GOT3 (cell line): ENCODE measurements at places on chromosomes 12 and 14.

DNA sequence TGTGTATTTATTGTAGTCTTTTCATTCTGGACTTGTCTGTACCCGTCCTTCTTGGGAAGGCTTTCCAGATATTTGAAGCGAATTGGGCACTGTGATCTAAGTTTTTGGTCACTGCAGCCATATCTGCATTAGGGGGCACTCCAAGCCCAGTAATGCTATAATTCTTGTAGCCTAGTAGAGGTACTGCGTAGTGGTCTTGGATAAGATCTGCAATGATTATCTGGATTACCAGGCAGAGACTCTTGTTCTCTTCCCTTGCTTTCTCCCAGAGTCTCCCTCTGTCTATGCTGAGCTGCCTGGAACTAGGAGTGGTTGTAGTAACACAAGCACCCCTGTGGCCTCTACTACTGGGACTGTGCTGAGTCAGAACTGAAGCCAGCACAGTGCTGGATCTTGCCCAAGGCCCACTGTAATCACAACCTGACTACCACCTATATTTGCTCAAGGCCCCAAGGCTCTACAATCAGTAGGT is 30.0 kb downstream of the SLC38A2 start:
- DNase-seq = no peak

GRCh38 chr12:108753976-108754375 is 22.7 kb upstream of the CORO1C start:
- no peak for DNase-seq

- DNase-seq = no peak
Measured at GRCh38 chr14:32786886-32787285, 151.8 kb upstream of the NPAS3 start.

- no peak for DNase-seq
Measured at GRCh38 chr12:131058700-131059099, 105.0 kb downstream of the ADGRD1 start.

DNA sequence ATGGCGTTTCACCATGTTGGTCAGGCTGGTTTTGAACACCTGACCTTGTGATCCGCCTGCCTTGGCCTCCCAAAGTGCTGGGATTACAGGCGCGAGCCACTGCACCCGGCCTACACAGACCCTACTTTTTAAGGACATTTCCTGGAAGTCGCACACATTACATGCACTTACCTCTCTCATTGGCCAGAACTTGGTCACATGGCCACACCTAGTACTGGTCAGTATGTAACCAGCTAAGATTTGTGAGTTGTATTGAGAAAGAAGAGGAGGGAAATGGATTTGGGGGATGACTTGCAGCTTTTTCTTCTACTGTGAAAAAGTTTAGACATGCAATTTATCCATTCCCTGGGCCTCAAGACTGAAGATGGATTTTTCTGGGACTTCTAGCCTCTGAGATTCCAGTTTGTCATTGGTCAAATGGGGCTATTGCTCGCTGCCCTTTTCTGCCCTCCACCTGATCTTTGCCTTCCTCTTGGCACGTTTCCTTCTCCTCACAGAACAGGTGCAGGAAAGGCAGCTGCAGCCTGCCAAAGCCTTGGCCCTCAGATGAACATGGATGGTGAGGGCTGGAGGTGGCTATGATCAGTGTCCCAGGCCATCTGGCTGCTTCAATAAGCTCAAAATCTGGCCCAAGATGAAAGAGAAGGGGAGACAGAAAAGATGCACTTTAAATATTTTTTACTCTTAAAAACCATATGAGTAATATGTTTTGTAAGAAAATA is 7.1 kb upstream of the ZDHHC22 start:
- DNase-seq = no peak
